ENCODE measurements at places on chromosomes 4 and X.

DNA sequence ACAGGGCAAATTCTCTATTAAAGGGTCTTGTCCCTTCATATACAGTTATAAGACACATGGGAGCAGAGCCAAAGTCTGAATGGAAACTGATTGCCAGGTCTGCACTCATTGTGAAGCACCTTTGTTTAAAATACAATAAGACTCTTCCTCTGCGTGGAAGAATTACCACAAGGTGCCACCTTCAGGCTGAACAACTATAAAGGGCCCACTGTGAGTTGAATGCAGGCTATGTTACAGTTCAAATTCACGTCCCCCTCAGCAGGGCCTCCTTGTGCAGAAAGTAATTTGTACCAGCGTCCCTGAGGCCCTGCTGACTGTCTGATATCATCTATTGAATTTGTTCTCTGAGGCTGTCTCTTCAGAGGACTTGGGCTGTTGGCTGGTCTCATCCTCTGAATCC is 225.8 kb upstream of the TEX13C start:
- DNase-seq: no peak

DNA sequence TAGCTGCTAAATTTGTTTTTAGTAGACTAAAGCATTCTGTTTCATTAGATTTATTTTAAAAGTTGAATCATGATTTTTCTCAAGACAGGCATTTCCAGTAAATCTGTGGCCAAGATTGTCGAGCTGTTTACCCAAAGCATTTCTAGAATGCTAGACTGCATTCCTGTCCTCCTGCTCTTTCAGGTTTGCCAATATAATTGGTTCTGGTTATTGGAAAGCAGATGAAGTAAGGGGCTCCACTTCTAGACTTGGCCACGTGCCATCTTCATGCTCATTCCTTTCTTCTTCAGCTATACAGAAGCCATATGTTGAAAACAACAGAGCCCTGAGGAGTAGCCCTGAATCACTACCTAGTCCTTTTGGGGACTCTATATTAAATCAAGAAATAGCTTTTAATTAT is 62.5 kb downstream of the PGRMC2 start:
- DNase-seq: no peak

DNA sequence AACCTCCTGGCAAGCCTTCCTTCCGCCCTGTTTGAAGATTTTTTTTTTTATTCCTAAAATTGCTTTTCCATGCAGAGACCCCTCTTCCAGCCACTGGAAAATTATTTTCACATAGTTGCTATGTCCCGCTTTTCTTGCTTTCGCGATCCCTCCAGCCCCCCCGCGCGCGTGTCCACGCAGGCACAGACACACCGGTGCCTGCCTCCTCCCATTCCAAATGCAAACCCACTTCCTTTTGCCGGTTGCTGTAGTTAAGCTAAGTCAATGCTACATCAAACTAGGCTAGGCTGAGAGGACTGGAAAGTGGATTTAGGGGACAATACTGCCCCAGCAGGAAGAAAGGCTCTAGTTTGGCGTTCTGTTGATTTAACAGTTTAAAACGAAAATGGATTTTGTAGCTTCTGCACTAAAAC is 111.0 kb downstream of the DHX15 start:
- peak; percentile 87 for DNase-seq

DNA sequence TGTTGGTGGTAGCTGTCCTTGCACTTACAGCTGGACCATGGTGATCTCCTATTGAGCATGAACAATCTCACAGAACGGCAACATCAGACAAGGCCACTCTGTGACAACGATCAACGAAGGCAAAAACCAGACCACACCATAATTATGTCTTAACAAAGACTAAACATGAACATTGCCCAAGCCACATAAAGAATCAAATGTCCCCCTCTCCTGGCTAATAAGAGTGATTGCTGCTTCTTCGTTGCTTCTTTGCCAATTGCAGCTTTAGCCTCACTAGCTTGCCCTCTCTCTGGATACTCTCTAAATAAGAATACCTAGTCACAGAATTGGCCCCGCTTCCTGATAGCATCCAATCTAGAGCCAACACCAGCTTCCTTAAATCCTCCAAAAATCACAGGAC is 41.5 kb upstream of the PGRMC1 start:
- no peak for DNase-seq

- no peak for DNase-seq
These were observed 130.6 kb downstream of the FBXO8 start for GRCh38 chr4:174152717-174153466.

GRCh38 chr4:105714071-105714521 is 5.5 kb downstream of the GSTCD start:
- DNase-seq: no peak

DNA sequence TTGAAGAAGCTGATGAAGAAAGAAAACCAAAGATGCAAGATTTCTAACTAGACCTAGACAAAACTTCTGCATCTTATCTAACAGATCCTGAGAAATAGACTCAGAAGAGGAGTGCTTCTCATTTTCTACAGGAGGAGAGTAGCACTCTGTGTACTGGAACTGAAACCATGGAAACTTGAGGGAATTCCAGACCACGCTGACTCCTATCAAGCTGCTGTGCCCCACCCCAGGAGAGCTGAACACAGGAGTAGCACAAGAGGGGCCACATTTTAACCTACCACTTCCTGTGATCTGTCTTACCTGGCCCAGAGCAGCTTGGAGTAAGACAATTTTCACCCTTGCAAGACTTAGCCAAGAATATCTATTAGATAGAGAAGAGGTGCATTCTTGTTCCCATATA is 248.9 kb downstream of the SCFD2 start:
- DNase-seq: no peak

DNA sequence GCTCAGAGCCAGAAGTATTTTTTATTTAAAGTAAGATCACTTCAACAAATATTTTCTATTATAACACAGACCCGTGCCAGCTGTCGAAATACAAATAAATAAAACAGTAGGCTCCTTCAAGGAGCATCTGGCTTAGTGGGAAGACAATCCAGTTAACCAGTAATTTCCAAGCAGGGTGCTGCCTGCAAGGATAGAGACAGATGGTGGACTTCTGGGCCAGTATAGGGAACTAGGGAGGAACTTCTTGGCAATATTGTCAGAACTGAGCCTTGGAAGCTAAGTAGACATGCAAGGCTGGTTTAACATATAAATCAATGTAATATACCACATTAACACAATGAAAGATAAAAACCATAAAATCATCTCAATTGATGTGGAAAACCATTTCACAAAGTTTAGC is 17.0 kb upstream of the MTMR1 start:
- no peak for DNase-seq

DNA sequence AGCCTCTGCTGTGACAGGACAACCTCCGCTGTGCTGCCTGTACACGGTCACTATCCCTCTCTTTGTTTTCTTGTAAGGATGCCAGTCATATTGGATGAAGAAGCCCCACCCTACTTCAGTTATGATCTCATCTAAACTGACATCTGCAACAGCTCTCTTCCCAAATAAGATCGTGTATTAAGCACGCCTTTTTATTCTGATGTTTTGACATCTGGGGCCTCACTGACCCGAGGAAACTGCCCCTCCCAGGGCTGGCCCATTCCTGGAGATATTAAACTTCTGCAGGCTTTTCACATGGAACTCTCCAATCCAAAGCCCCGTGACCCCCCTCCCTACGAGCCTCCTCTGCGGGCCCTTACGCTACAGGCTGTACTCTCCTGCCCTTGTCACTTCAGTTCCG is 232.0 kb downstream of the ARHGAP10 start:
- DNase-seq: no peak

- no peak for DNase-seq
These were observed 2.2 kb downstream of the TMEM47 start for GRCh38 chrX:34654696-34655490.

GRCh38 chr4:41178372-41179370 is 35.7 kb downstream of the APBB2 start:
- DNase-seq: peak; percentile 74

GRCh38 chrX:101337776-101338271 is 10.7 kb downstream of the TIMM8A start:
- no peak for DNase-seq

DNA sequence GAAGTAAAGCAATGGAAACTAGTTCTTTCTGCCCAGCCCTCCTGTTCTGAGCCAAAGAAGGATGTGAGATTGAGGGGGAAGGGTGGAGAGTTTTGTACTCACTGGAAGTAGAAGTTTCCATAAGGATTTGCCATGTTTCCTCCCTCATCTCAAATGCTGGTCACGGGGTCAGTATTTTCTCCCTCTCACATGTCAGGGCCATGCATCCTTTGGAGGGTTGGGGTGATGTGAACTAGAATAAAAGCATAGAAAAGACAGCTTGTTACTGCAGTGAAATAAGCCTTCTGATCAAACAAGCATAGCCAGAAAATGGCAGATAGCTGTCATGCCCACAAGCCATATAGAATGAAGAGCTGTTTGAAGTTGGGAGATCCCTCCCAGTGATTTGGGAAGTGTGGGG is 79.7 kb downstream of the KIT start:
- no peak for DNase-seq

- peak; percentile 26 for DNase-seq
These were observed 21.3 kb upstream of the UGDH start for GRCh38 chr4:39548425-39549067.

- DNase-seq: no peak
These were observed 5.3 kb downstream of the GPM6A start for GRCh38 chr4:175806727-175807126.

DNA sequence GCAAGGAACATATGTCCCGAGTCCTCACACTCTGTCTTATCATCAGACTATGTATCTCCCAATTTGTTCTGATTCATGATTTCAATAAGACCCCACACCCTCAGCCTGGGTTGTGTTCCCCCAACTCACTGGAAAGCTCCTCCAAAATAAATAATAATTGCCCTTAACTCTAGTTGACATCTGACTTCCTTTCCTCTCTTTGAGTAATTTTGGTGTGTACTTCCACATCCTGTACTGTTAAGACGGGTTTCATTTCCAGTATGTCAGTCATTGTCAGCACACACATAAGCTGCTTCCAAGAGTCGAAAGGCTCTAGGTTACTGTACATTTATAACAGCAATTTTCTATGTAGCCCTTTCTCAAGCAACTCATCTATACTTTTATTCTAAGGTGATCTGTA is 52.2 kb upstream of the C1QTNF7 start:
- no peak for DNase-seq

DNA sequence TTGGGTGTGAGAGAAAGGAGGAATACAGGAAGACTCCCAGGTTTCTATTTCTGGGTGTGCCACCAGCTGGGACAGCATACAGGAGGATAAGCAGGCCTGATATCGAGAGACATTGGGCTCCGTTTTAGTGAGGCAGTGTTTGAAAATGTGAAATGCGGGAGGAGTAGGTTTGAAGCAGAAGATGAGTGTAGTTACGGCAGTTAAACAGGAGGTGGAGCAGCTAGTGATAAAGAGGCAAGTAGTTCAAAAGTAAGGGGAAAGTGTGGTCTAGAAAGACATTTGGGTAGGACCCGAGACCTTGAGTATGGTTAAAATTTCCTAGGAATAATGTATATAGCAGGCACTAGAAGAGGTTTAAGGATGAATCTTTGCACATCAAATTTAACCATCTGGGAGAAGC is 42.4 kb downstream of the DCUN1D4 start:
- DNase-seq: peak; percentile 46

DNA sequence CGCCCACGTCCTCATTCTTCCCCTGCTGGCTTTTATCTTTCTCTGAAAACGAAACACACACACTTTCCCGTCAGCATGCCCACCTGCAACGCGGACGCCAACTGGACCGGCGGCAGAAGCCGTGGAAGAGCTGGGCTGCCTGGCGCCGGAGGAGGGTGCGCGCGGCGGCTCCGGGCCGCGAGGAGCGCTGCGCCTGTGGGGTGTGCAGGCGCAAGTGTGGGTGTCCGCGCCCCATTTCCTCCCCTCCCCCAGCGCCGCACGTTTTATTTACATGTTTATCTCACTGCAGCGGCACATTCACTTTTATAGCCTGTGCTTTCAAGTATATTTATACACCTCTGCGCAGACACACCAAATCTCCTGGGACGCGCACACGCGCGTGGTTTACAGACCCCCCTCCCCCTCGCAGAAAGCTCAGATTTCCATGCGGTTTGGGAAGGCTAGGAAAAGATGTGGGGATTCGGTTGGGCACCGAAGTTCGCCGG is 1.5 kb downstream of the PITX2 start:
- peak; percentile 66 for DNase-seq

GRCh38 chr4:182806259-182807252 is 110.6 kb downstream of the DCTD start:
- DNase-seq: peak; percentile 98
